ENCODE measurements at places on chromosomes 5 and 9.

DNA sequence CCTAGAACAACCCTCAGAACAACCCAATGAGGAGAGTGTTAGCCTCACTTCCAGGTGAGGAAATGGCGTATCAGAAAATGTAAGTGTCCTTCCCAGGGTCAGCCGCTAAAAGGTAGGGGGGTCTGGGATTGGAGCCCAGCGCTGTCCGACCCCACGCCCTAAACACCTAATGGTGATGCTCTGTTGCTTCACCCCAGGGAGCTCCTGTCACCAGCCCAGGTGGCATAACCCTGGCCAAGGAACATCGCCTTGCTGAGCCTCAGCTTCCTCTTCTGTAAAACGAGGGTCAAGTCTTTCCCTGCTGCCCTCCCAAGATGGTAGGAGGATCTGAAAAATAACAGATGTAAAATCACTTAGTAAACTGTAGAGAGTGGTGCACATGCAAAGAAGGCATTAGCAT is 132.5 kb downstream of the PAX5 start:
- no peak for DNase-seq

- DNase-seq, result no peak
Observed at GRCh38 chr5:94329115-94329514, 289.3 kb downstream of the KIAA0825 start.

DNA sequence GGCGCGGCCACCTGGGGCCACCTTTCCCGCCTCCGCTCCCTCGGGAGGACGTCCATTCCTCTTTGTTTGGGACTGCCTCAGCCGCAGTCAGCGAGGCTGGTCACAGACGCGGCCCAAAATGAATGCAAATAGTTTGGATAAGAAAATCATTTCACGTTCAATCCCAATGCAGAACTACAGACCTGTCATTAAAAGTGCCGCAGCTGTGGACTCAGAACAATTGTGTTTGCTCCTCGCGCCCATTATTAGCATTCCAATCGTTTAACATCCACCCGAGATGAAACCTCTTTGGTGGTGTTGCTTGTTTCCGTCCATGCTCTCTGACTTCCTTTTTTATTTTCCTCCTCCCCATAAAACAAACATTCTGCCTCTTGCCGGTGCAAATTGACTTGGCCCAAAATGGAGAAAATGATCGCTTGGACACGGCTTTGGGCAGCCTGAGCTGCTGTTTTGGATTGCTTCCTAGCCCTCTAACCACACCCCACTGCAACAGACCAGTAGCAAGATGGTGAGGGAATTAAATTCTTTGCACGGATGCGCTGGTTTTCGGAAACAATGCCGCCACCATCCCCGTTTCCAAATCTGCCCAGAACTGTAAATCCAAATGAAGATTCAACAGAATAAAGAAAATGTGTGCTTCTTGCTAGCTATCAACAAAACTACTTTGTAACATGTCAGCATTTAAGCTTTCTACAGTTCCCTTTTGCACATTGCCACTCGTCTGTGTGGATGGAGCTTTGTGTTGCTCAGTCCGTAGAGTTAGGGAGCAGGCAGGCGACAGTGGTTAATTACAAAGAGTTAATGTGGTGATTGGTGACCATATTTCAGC is 784 bp downstream of the NLN start:
- DNase-seq, result peak; percentile 35

DNA sequence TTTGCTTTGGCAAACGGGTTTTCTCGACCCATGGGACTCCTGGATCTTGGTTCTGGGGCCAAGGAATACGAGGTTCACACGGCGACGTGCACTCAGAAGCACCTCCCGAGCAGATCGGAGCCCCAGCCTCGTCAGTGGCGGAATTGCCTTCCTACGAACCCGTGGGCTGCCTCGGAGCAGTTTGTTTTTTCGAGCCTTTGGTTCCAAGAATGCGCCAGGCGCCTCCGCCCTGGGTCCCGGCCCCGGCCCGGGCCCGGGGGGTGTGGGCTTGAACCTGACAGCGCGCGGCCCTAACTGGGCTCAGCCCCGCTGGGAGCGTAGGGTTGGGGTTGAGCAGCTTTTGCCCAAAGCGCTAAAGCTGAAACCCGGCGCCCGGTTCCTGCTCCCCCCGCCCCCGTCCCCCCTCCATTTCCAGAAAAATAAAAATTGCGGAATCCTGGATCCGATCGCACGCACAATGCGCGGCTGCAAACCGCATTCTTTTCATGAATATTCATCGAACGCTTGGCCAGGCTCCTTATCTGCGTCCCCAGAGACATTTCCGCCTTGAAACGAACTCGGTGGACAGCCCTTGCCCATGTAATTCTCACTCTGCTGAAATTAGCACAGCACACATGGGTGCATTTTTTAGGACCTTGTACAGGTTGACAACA is 1.0 kb downstream of the BASP1 start:
- DNase-seq, result peak; percentile 79

DNA sequence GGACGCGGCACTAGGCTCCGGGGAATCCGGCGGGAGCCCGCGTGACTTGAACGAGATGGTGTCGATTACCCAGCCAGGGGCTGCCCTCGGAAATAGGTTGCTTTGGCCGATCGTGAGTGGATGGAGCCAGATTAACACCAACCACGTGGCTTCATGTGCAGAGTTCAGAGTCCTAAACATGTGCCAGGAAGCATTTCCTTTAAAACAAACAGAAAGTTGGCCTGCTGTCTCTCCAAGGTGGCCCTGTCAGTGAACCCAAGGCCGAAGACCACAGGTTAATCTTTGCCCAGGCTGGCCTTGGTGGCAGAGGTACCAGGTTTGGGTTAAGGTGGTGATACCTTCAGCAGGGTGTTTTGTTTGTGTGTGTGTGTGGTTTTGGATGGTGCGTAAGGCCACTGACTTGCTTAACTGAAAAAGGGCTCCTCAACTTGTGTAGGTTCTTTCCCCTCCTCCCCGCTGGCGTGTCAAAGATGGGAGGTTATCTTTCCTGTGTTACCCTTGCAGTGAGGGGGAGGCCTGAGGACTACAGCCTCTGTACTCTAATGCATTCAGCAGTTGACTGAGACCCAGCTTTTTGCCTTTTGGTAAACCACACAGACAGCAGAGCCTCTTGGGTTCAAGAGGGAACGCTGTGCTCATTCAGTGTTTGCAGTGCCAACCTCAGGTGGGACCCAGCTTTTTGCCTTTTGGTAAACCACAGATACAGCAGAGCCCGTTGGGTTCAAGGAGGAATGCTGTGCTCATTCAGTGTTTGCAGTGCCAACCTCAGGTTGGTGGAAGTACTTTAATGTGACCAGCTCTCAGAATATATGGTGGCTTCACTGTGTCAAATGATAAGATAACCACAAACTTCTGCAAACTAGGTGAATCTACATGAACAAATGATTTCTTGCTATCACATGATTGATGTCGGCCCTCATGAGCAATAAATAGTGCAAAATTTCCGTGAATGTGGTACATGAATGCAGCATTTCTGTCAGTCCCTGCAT is 1.4 kb downstream of the IQGAP2 start:
- DNase-seq, result no peak

GRCh38 chr9:76223749-76224340 is 170.4 kb downstream of the RFK start:
- DNase-seq, result no peak

Measured in NCI-H526 (cell line).